ENCODE measurements at places on chromosomes 2 and 18. TPM values are rescaled to one million over a fixed set of nuclear protein-coding genes. Genes with fewer than 3 reads are reported as not detected.

ARID5A gene
- polyA plus RNA-seq, result 19.6 TPM

DLX2 gene
- 0.69 TPM for polyA plus RNA-seq

SGPP2 gene
- 0.60 TPM for polyA plus RNA-seq

IL1A gene
- not detected for polyA plus RNA-seq

ANKRD29 gene
- 4.7 TPM for polyA plus RNA-seq

MARCO gene
- polyA plus RNA-seq, result 1.8 TPM

All from muscle of arm (tissue), 14 donors.